Left lobe of liver (tissue), 2 donors: ENCODE measurements at places on chromosomes 16 and 17.

DNA sequence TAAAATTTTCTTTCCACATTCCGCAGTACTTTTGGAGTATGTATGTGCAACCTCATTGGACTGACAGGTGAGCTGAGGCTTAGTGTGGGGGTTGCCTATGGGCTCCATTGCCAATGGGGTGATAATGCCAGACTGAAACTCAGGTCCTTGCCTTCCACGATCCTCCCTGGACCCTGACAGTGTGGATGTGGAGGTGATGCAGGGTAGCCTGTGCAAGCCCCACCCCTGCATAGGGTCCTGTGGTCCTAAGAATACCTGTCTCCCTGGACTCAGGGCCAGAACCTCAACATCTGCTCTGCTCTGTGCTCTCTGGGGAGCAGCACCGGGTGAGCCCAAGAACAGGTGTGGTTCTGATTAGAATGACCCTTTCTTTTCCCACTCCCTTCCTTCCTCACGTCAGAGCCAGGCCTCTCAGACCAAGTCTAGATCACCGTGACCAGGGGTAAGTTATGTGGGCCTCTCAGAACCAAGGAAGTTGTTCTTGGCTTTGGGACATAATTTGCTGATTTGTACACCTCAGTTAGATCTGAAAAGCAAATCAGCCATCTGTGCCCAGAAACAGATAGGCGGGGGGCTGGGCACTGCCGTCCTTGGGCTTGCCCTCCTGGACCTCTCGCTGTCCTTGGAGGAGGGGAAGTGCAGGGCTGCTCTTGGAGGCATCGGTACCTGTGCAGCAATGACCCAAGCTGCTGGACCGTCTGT lies 8.4 kb upstream of the TNS4 start:
- DNase-seq, result no peak

- no peak for DNase-seq
These were observed 20.7 kb downstream of the DNAH9 start for GRCh38 chr17:11618861-11619566.

- no peak for DNase-seq
These were observed 16.7 kb downstream of the RFFL start for GRCh38 chr17:35046740-35047283.

- no peak for DNase-seq
These were observed 175.9 kb upstream of the TNRC6C start for GRCh38 chr17:77782611-77783010.

- DNase-seq, result no peak
These were observed 11.2 kb downstream of the TADA2A start for GRCh38 chr17:37417852-37418251.

DNA sequence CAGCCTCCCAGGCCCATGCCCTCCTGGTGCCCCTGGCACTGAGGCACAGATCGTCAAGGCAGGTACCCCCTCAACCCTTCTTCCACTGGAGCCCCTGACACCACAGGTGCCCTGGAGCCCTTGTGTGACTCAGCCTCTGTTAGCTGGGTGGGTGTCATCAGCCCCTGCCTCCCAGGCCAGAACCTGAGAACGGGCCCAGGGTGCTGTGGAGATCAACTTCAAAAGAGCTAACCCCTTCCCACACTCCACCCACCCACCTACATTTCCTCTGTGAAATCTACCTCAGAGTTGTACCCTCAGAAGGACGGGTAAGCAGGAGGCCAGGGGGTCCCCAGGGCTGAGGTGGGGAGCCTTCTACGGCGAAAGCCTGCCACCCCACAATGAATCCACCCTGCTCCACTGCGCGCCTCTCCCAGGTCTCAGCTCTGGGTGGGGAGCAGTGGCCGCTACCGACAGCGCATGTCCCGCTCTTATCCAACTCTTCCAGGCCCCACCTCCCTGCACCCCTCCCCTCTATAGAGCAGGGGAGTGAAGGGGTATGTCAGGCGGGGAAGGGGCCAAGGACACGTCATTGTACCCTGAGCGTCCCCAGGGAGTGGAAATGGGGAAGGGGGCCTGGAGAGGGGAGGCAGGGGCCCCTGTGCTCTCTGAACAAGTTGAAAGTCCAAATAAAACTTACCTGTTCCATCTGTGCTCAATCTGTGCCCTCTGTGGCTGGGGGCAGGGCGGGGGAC lies 17.6 kb downstream of the TBKBP1 start:
- no peak for DNase-seq

GRCh38 chr17:17736205-17737183 lies 55.2 kb downstream of the RAI1 start:
- DNase-seq, result no peak

GRCh38 chr16:81816793-81817210 lies 37.7 kb downstream of the PLCG2 start:
- DNase-seq, result no peak

DNA sequence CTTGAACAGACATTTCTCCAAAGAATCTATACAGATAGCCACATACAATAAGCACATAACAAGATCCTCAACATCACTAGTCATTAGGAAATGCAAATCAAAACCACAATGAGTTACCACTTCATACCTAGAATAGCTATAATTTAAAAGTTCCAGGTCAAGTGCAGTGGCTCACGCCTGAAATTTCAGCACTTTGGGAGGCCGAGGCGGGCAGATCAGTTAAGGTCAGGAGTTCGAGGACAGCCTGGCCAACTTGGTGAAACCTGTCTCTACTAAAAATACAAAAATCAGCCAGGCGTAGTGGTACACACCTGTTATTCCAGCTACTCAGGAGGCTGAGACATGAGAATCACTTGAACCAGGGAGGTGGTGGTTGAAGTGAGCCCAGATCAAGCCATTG lies 19.9 kb downstream of the RANBP10 start:
- no peak for DNase-seq

DNA sequence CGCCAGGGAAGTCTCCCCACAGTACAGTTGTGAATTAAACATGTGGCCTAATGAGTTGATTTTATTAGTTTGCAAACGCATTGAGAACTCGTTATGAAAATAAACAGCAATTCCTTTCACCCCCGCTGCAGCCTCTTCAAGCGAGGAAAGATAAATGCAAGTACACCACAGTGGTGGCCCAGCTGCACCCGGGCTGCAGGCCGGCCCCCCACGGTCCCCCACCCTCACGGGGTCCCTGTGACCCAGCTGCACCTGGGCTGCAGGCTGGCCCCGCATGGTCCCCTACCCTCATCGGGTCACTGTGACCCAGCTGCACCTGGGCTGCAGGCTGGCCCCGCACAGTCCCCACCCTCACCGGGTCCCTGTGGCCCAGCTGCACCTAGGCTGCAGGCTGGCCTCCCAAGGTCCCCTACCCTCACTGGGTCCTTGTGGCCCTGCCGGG lies 32.2 kb downstream of the SDK2 start:
- no peak for DNase-seq

- DNase-seq, result no peak
These were observed 12.1 kb downstream of the TMEM11 start for GRCh38 chr17:21201874-21202273.

DNA sequence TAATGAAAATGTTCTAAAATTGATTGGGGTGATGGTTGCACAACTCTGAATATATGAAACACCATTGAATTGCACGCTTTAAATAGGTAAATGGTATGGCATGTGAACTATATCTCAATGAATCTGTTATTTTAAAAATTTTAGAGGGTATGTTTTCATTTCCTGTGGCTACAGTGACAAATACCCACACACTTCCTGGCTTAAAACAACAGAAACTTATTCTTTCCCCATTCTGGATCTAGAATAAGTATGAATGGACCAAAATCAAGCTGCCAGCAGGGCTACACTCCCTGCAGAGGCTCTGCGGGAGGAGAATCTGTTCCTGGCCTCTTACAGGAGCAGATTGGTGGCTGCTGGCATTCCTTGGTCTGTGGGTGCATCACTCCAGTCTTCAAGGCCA lies 11.3 kb upstream of the PECAM1 start:
- DNase-seq, result no peak

DNA sequence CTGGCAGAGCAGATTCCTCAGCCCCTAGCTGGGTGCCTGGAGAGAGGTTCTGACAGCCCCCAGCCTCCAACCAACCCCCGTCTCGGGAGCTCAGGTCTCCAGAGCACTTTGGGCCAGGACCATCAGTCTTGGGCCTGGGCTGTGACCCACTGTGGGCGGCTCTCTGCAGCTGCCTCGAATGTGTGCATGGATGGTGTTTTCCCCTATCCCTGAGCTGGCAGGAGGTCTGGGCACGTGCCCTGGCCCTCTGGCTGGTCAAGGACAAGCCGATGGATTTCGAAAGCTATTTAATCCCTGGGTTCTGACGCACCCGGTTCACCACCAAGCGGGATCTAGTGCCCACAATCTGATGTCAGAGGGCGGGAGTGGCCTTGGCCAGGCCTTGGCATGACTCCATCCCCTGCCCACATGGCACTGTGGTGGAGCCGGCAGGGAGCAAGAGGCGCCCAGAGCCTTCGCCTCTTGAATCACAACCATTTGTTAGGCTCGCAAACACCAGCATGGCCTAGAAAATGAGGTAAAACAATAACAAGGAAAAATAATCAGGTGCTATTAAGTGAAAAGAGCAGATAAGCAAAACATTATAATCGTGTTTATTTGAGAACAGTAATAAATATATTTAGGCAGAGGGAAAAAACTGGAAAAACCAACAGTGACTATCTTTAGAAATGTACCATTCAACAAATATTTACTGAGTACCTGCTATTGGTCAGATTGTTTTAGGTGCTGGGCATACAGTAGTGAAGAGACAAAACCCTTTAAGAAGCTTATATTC lies 69.3 kb upstream of the TOB1 start:
- peak; percentile 98 for DNase-seq

- DNase-seq, result no peak
These were observed 126.0 kb downstream of the KCNJ2 start for GRCh38 chr17:70295329-70295728.

DNA sequence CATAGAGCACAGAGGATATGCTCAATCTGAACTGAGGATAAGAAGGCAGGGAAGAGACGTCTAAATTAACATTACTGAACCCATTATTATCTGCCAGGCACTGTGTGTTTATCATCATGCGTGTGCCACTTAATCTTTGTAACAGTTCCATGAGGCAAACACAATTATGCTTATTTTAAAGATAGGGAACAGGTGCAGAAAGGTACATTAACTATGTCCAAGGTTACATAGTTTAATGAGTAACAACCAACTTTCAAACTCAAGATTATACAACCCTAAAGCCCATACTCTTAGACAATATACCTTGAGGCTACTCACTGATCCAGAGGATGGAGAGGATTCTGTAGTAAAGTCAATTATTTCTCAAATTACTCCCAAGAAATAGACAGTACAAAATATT lies 43.2 kb downstream of the STH start:
- no peak for DNase-seq

DNA sequence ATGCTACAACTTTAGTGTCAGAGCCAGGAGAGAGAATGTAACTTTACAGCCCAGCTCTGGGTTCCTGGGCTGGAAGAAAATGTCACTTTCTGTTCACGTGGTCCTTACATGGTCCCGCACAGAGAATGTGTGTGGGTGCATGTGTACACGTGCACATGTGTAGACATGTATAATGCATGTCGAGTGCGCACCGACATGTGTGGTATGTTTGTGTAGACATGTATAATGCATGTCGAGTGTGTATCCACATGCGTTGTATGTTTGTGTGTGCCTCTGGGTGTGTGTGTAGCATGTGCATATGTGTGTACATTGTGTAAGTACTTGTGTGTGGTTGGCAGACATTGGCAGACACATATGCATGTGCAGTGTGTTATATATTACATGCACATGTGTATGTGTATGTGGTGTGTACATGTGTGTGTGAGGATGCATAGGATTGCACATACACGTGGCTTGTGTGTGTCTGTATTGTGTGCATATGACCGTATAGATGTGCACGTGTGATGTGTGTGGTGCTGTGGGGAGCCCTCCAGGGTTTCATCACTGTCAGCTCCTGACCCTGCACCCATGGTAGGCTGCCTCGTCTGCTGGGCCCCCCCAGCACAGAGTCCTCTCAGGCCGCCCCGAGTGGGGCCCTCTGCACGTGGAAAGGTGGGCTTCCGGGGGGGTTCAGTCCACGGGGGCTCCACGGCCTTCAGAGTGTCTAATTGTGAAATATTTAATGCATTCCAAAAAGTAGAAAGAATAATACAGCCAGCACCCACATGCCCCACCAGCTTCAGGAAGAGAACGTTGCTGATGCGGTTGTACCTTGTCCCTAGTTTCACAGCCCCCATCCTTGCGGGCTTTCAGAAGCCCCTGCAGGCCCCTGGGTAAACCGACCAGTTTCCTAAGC lies 214.2 kb upstream of the GSE1 start:
- no peak for DNase-seq

DNA sequence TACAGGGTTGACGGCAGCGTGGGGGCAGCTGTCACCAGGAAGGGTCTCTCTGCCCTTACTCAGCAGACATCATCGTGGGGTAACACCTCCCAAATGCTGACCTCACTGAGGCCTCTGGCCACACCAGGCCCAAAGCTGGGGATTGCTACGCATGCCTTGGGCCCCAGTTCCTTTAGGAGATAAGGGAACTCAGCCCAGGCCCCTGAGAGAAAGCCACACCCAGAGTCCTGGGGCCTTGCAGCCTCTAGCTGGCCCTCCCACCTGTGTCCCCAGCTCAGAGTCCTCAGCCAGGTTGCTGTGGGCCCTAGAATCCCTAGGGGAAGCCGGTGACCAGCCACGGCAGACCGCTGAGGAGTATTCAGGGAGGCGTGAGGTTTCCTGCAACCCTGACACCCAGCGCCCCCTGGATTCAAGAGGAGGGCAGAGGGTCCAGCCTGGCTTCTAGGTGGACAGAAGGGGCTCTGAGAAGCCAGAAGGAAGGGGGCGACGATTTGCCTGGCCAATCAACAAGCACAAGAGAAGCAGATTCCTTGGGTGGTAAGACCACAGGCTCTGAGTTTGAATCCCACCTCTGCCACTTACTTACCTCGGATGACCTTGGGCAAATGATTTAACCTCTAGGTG lies 10.3 kb upstream of the GINS2 start:
- no peak for DNase-seq

DNA sequence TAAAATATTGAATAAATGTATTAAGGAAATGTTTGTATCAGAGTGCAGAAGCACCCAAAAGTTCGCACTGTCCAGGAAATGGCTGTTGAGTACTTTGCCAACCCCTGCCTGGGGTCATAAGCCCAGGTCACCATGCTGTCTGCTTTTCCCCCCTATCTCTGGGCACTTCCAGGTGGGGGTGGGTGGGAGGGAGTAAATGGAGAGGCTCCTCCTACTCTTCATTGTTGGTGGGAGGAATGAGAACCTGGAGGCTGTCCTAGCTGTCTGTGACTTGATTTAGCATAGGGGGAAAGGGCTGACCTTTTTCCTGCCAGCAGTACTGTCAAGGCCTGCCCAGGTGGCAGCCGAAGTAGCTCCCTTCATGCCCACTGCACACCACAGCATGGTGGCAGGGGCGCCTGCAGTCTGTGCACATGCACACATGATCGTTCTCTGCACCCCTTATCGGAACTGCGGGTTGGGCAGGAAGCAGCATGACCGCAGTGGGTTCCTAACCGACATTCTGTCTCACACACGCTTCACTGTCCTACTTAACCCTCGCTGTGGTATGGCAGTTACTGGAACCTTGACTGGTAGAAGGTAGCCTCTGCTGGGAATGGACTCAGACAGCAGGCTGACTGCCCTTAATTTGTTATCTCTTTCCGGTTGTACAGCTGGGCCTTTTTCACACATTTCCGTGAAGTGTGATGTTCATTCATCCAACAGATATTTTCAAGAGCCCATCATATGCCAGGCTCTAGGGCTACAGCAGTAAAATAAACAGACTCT lies 41.5 kb downstream of the LDHD start:
- DNase-seq, result no peak
